Kidney (tissue), 22 donors: ENCODE measurements at places on chromosomes 2 and 18.

DNA sequence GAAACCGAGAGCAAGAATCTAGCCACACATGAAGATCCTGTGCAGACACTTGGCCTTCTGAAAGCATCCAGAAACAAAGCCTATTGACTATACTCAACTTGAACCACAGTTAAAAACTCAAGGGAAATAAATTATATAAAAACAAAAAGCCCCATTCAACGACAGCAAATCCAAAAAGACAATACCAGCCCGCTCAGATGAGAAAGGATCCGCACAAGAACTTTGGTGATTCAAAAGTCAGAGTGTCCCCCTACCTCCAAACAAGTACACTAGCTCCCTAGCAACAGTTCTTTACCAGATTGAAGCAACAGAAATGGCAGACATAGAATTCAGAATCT, 163.2 kb downstream of the WDPCP start:
- DNase-seq = no peak

DNA sequence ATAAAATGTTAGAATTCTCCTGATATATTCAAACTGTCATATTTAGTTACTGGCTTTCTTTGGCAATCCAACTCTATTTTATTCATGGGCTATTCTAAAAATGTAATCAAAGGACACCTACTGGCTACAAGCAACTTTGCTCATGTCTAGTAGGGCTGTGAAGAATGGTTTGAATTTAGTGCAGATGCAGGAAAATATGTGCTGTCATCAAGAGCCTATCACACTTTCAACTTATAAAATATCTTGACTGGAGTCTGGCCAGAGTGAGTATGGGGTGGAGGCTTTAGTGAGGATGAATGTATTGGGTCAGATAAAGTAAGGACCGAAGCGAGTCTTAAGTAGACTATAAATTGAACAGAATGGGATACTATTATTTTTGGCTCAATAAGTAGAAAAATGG, 343.4 kb upstream of the SPRED2 start:
- no peak for DNase-seq

GRCh38 chr2:12678186-12678585, 38.5 kb upstream of the TRIB2 start:
- DNase-seq = no peak

DNA sequence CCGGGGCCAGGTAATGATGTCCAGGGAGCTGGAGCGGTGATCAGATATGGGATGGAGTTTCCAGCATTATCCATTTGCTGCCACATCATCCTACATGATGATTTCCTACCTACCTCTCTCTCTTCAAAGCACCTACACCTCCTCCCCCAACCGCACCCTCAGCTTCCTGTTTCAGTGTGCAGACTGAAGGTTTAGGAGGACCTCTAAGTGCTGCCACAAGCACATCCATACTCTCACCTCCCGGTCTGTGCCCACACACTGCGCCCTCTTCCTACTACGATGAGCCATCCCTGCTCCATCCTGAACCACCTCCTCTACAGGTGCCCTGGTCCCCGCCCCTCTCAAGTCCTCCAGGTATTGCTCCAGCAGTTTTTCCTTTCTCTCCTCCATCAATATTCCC, 123.7 kb downstream of the ALPK2 start:
- no peak for DNase-seq

- DNase-seq = peak; percentile 71
Measured at GRCh38 chr2:108621087-108621559, 86.9 kb downstream of the LIMS1 start.

DNA sequence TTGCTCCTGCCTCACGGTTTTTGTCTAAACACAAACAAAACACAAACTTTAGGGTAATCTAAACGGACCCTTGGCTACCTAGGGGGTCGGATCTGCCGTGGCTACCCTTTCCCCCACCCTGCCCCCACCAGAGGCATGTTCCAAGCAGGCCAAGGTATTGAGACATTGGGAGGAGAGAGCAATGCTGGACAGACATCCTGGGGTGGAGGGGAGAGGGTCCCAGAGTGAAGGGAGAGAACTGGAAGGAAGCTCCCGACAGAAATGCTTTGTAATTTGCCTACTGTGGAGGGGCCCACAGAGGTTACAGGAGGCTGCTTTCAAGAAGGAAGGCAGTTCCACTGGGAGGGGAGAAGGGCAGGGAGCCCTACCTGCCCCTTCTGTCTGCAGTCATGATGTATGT, 13.9 kb upstream of the MAT2A start:
- no peak for DNase-seq

DNA sequence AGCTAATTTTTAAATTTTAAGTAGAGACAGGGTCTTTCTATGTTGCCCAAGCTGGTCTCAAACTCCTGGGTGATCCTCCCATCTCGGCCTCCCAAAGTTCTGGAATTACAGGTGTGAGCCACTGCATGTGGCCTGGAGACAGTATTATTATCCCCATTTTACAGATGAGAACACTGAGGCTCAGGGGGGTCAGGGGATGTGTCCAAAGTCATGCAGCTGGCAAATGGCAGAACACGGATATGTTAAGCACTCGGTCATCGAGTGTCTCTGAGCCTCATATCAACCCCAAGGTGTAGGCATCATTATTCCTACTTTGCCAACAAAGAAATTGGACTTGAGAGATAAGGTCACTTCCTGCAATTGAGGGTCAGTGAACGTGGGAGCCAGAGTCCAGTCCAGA, 12.6 kb downstream of the KCNK3 start:
- no peak for DNase-seq

- peak; percentile 44 for DNase-seq
Measured at GRCh38 chr2:8546612-8547283, 135.1 kb upstream of the ID2 start.

DNA sequence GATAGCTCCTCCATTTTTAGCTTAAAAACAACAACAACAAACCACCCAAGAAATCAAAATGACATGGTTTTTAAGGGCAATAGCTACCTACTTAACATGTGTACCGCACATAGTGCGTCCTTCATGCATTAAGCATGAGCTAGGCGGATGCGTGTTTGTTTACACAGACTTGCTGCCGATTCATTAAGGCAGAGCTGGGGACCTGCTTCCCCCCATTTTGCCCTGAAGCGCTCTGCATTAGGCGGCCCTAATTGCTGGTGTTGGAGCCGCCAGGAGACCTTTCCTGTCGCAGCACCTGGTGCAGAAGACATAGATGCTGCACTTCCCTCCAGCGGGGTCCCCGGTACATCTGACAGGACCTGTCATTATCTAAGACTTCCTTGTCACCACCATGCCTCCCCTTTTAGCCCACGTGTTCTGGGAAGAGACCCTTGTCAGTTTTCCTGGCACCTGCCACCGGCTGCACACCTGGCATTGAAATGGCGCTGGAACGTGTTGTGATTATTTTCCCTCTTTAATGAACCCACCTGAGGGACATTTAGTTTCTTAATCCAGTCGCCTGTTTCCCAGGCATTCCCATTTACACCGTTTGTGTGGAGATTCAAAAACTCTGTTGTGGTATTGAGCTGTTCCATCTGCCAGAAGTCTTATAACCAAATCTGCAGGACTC, 261.1 kb upstream of the RAB12 start:
- no peak for DNase-seq

GRCh38 chr2:14903709-14904374, 271.3 kb downstream of the LRATD1 start:
- no peak for DNase-seq

DNA sequence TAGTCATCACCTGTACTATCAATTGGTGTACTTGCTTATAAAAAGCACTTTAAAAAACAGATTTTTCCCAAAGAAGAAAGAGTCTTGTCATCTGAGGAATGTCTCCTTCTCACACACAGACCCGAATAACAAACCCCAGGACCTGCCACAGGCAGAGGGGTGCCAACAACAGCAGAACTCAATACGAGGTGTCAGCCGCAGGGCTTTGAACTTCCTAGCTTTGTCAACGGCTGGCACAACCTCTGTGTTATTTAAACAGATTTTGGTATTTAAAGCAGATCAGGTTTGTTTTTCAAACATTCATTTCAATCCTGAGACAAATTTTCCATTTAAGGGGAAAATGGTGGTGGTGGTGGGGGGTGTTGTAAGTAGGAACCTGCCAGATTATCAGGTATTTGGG, 138.4 kb upstream of the RIOK3 start:
- no peak for DNase-seq

- peak; percentile 18 for DNase-seq
Measured at GRCh38 chr18:78721238-78721875, 258.3 kb upstream of the SALL3 start.

DNA sequence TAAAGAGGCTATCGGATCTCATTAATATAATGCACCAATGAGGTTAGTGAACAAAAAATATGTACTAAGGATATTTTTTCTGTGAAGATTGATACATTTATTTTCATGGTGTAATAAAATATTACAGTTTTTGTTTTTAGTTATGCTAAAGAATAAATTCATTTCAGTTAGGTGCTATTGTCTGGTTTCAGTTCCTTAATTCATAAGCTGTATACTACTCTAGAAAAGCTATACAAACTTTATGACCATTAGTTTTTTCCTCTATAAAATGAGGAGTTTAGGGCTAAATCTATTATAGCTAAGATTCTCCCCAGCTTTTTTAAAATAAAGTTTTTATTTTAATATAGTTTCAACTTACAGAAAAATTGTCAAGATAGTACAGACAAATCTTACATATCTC, 1311.7 kb upstream of the NXPH2 start:
- no peak for DNase-seq

GRCh38 chr2:231181860-231182512, 16.4 kb upstream of the ARMC9 start:
- DNase-seq = no peak

- DNase-seq = no peak
Measured at GRCh38 chr2:226643030-226643945, 156.3 kb downstream of the IRS1 start.

- no peak for DNase-seq
Measured at GRCh38 chr2:28322981-28323396, 69.7 kb upstream of the FOSL2 start.

GRCh38 chr18:4748975-4749374, 293.9 kb upstream of the DLGAP1 start:
- no peak for DNase-seq

DNA sequence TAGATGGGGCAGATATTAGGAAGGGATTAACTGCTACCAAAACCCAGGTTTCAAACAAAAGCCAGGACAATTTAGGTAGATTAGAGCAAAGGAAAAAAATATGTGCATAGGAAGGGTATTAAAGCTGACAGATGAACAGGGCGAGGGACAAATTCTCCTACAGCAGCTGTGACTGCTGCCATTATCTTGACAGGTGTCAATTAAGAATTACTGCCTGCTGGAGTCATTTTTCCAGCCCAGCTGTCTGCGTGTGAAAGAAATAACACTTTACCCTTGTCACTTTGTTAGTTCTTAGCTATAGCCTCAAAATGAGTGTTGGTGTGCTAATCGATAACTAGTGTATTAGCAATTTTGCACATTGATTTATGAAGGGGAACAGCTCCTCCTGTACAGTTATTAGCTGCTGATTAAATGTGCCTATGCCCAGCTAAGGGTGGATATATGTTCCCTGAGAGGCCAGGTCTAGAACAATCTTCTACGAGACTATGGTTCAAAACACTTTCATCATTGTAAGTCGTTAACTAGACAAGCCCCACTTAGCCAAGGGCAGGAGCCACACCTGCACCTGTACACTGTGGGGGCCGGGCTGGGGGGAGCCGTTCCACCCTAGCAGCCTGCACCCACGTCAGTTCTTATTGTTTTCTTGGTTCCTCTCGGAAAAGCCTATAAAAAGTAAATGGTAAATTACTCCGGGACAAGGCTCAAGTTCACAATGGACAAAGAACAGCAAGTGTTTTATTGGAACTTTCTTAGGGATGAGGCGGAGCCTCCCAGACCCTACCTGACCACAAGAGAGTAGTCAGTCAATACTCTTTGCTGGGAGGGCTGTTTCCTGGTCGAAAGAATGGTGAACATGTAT, 7.7 kb downstream of the TSHZ1 start:
- peak; percentile 81 for DNase-seq

GRCh38 chr2:39513641-39514094, 76.6 kb upstream of the MAP4K3 start:
- peak; percentile 75 for DNase-seq

DNA sequence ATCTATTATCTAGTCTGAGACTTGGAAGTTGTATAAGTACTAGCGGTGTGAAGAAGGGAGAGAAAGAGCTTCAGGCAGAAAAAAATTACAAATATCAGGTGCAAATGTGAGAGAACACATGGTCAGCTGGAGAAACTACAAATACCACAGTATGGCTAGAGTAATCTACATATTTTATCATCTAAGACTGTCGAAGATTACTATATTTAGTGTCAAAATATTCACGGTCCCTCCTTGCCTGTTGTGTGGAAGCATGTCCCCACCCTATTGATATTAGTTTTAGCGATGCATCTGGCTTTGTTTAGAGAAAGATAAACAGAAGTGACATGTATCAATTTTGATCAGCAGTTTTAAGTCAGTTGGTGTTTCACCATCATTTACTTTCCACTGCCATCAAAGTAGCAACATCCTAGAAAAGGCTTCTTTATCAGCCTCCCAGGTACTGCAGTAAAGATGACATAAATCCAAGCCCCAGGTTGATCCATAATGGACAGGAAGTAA, 90.5 kb upstream of the ITGA4 start:
- no peak for DNase-seq

- DNase-seq = no peak
Measured at GRCh38 chr2:49296107-49296867, 142.0 kb upstream of the FSHR start.

GRCh38 chr2:26550276-26551015, 72.5 kb upstream of the OTOF start:
- DNase-seq = no peak

GRCh38 chr2:71463342-71463654, 9.9 kb downstream of the DYSF start:
- no peak for DNase-seq

GRCh38 chr2:149743842-149744448, 156.4 kb upstream of the MMADHC start:
- DNase-seq = no peak

DNA sequence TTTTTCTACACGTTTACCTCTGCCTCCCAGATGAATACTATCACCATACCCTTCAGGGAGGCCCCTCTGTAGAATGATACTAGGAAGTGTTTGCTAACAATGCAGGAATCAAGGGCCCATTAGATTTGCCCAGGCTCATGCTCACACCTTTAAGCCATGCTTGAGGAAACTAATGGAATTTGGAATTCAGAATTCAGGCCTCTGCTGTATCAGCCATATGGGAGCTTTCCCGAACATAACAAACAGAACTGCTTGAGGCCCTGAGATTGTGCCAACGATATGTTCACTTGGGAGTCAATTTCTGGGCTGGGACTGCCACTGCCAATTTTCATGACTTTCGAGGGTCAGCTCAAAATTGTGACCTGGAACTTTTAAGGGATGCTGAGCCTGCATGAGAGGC, 282.5 kb downstream of the CLIP4 start:
- DNase-seq = no peak

GRCh38 chr2:5959836-5960820, 267.9 kb downstream of the SOX11 start:
- DNase-seq = no peak

GRCh38 chr2:215357660-215358059, 45.8 kb downstream of the ATIC start:
- no peak for DNase-seq

- no peak for DNase-seq
Measured at GRCh38 chr18:3014503-3015203, 1.7 kb upstream of the LPIN2 start.

- DNase-seq = no peak
Measured at GRCh38 chr18:39958876-39959275, 1996.2 kb upstream of the PIK3C3 start.

GRCh38 chr2:131365452-131365851, 1.5 kb upstream of the RAB6D start:
- DNase-seq = no peak
